Gastroesophageal sphincter (tissue), 4 donors: ENCODE measurements at places on chromosomes 5 and 9.

DNA sequence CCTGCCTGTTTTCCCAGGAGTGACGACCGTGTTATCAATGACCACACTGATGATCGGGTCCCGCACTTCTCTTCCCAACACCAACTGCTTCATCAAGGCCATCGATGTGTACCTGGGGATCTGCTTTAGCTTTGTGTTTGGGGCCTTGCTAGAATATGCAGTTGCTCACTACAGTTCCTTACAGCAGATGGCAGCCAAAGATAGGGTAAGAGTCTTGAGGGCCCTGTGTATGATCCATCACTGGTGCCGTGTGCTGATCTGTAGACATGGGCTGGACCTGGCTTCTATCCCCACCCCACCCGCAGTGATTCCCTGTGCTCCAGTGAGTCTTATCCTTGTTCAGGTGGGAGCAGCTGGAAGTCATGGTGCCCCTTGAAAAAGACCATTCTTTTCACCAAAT lies 26.0 kb downstream of the GABRP start:
- no peak for ATAC-seq

GRCh38 chr9:86601697-86602096 lies 247.5 kb upstream of the TUT7 start:
- no peak for ATAC-seq

DNA sequence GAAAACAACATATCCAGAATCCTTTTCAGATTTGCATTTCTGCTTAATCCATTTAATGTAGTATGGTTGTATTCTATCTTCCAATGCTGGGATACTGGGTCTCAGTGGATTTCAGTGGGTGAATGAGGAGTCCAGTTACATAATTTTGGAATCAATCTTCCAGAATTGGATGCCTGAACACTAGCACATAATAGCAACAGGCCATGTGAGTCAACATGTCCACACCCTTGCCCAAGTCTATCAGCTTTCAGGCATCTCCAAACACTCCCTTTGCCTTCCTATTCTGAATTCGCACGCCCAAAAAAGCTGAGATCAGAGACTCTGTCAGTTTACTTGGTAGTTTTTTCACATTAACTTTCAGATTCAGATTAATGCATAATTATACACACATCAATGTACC lies 202.6 kb downstream of the TSSK1B start:
- ATAC-seq: peak; percentile 80

- ATAC-seq: no peak
Measured at GRCh38 chr9:18976709-18977531, 56.1 kb downstream of the SAXO1 start.
